Occipital lobe (tissue), 3 donors: ENCODE measurements at places on chromosomes 7 and 10. TPM values are rescaled to one million over a fixed set of nuclear protein-coding genes. Genes with fewer than 3 reads are reported as not detected.

The MYL7 gene
- total RNA-seq: not detected

GRCh38 chr7:139704308-139704879, 73.4 kb downstream of the HIPK2 start:
- DNase-seq: no peak

The CASP7 gene
- 3.9 TPM for total RNA-seq

The SPDYE9 gene
- total RNA-seq: not detected

DNA sequence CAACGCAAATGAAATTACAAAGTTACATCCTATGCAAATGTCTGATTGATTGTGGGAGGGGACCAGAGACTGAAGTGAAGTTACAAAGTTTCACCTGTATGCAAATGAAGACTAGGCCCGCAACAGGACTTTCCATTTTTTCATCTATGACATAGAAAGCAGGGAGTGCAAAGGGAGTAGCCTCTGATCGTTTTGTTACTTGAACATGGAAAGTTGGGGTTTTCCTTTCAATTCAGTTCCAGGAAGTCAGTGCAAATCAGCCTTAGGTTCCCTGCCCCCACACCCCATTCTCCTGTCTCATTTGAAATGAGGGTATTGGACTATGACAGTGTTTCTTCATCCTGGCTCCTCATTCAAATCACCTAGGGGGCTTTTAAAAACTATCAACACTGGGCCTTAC, 96.9 kb upstream of the HABP2 start:
- DNase-seq: no peak

The UNCX gene
- total RNA-seq: not detected

- DNase-seq: no peak
These were observed 32.1 kb downstream of the LRRC27 start for GRCh38 chr10:132363921-132364593.

The PIP gene
- not detected for total RNA-seq

The EGR2 gene
- 1.6 TPM for total RNA-seq

DNA sequence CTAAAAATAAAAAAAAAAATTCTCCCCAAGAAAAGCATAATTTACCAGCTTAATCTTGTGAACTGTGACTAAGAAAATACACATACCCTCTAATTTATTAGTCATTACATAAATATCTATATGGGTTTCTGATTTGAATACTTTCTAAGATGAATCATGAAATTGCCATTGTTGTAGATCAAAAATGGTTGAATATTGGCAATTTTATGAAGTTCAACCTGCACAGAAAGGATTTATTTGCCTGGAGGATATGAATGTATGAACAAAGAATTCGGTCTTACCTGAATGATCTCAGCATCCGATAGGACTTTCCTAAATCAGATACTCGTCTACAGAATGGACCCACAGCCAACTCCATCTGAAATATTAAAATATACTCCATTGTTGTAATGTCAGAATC, 61.5 kb downstream of the HBP1 start:
- no peak for DNase-seq

DNA sequence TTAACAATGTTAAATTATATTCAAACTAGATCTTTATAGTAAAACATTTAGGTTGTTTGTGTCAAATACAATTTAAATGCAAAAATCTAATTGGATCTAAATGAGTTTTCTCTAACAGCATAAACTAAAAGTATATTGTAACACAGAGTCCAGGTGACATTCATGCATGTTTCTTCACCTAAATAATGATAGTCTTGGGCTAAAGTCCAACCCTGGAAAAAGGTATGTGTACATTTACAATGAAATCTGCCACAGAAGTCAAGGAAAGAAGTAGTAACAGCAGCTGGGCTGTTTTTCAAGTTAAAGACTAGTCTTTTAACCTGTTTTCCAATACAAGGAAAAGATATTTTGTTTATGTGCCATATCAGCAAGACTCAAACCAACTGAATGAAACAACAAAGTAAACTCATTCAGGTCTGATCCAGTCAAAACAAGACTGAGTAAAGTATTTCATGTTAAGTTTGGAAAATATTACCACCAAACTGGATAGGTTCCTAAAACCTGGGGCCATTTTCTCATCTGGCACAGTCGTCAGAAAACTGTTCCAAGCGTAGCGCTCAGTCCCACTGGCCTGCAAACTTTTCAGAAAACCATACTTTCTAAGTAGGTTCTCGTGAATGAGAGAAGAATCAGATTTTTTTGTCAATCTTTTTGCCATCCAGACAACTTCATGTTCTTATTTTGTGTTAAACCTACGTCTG, 349.2 kb downstream of the HGF start:
- DNase-seq: no peak

The LDB3 gene
- 0.16 TPM for total RNA-seq

DNA sequence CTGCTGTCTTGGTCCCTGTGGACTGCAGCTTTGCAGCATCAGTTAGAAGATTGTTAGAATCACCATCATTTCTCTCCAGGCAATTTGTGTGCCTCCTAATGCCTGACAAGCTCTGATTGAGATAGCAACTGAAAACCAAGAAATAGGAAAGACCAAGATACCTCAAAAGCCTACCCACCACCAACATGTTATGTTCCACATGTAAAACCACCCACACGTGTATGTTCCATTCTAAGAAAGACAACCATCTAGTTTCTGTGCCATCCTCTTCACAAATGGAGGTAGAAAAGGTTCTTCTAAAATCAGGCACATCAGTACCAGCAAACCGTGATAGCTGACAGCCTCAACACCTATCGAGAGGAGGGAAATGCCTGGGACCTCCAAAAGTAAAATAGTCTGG, 46.9 kb downstream of the TASOR2 start:
- no peak for DNase-seq
